ENCODE measurements at places on chromosomes 2 and 18. TPM values are rescaled to one million over a fixed set of nuclear protein-coding genes. Genes with fewer than 3 reads are reported as not detected.

The UGT1A4 gene
- not detected for total RNA-seq

The RTN4 gene
- 456 TPM for total RNA-seq

The SOCS6 gene
- 16.6 TPM for total RNA-seq

The CCDC85A gene
- 5.5 TPM for total RNA-seq

The SMYD1 gene
- total RNA-seq = 169 TPM

The C2orf92 gene
- 9.1 TPM for total RNA-seq

The COQ10B gene
- total RNA-seq = 11.6 TPM

The TTC31 gene
- total RNA-seq = 12.2 TPM

The VAMP5 gene
- total RNA-seq = 18.0 TPM

The SUCLG1 gene
- 60.2 TPM for total RNA-seq

The PIEZO2 gene
- 47.2 TPM for total RNA-seq

The GPR155 gene
- 3.8 TPM for total RNA-seq

The CABYR gene
- total RNA-seq = 2.8 TPM

The NPHP1 gene
- 6.9 TPM for total RNA-seq

The CRACDL gene
- 1.6 TPM for total RNA-seq

The GMCL1 gene
- 7.5 TPM for total RNA-seq

The MATN3 gene
- total RNA-seq = 0.31 TPM

Measured in muscle of leg (tissue), 16 donors.